ENCODE measurements at places on chromosomes 12 and 14. TPM values are rescaled to one million over a fixed set of nuclear protein-coding genes. Genes with fewer than 3 reads are reported as not detected.

DNA sequence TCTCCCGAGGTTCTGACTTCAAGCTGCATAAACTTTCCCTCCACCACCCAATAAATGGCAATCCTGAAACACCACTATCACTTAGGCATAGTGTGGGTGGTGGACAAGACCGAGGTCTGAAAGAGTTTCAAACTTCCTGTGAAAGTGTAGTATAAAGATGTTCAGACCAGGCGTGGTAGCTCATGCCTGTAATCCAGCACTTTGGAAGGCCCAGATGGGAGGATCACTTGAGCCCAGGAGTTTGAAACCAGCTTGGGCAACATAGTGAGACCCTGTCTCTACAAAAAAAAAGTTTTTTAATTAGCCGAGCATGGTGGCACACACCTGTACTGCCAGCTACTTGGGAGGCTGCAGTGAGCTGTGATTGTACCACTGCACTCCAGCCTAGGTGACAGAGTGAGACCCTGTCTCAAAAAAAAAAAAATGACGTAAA is 61.9 kb downstream of the CCDC92 start:
- H3K36me3 ChIP-seq, result no peaks in the 10 kb centered on the region
- H3K4me1 ChIP-seq, result no peaks in the 10 kb centered on the region
- H3K27me3 ChIP-seq, result no peaks in the 10 kb centered on the region
- no peak for DNase-seq

DNA sequence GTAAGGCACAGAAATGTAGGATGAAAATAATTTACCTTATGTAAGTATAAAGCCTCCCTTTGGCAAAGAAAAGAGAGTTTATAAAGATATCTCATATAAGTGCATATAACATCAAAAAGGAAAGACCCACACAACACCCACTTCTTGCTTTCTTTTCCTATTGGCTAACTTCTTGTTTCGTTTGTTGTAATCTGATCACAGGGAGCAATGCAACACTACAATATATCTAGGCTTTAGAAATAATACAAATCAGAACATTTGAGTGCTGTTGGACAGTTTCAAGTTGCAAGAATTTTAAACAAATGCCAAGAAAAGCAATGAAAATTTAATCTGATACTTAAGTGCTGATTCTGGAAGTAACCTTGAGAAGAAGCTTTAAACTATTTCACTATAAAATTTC is 1.3 kb downstream of the FGD6 start:
- peak overlapping the region; percentile 93 for H3K27ac ChIP-seq
- H3K4me3 ChIP-seq, result peak overlapping the region; percentile 82
- no peaks in the 10 kb centered on the region for H3K36me3 ChIP-seq
- H3K27me3 ChIP-seq, result no peaks in the 10 kb centered on the region

- H3K27ac ChIP-seq, result no peak overlapping the region
- DNase-seq, result no peak
Measured at GRCh38 chr14:27686137-27686536, 1080.5 kb upstream of the FOXG1 start.

DNA sequence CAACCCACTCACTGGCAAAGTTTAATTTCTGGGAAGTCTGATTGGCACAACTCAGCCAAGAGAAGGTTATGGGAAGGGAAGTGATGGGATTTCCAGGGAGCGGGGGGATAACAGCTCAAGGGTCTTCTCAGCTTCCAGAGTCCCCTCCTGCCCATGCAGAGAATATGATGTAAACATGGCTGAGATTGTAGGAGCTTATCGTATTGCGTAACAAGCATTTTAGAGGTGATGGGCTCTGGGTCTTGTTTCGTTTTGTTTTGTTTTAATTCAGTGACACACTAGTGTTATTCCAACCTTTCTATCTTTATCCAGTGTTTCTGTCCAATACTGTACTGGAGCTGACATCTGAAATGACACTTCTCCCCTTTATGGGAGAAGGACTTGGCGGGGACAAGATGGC is 762.1 kb upstream of the TMEM132C start:
- DNase-seq, result no peak
- H3K36me3 ChIP-seq, result no peaks in the 10 kb centered on the region
- H3K27me3 ChIP-seq, result no peaks in the 10 kb centered on the region
- H3K4me3 ChIP-seq, result no peak overlapping the region

DNA sequence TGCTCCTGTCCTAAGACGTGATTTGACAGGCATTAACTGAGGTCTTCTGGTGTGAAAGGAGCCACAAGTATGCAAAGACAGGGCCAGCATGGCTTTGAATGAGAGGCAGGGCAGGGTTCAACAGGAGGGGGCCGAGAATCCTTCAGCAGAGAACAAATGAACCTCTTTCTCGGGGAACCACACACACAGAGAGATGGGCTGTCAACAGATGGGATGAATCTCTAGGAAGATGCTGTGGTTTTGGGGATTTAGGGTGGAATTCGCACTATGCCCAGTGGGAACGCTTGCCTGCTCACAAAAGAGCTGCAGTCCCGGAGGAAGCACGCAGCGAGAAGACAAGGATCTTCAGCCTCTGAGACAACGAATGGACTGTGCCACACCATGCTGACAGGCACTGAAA is 513.4 kb downstream of the GLT1D1 start:
- no peak for DNase-seq
- H3K4me1 ChIP-seq, result no peaks in the 10 kb centered on the region
- no peaks in the 10 kb centered on the region for H3K36me3 ChIP-seq

- no peak overlapping the region for H3K4me3 ChIP-seq
- peaks cover 6% of the 10 kb centered on the region for H3K27me3 ChIP-seq
Measured at GRCh38 chr14:93946104-93946503, 19.0 kb downstream of the FAM181A start.

- H3K4me1 ChIP-seq, result peaks cover 3% of the 10 kb centered on the region
- no peaks in the 10 kb centered on the region for H3K36me3 ChIP-seq
- no peaks in the 10 kb centered on the region for H3K27me3 ChIP-seq
- H3K4me3 ChIP-seq, result no peak overlapping the region
- no peak overlapping the region for H3K27ac ChIP-seq
Measured at GRCh38 chr14:56102941-56103340, 15.3 kb upstream of the PELI2 start.

The TMEM229B gene
- 7.7 TPM for total RNA-seq

- H3K36me3 ChIP-seq, result no peaks in the 10 kb centered on the region
- H3K4me1 ChIP-seq, result no peaks in the 10 kb centered on the region
- H3K27ac ChIP-seq, result no peak overlapping the region
- H3K4me3 ChIP-seq, result no peak overlapping the region
- no peaks in the 10 kb centered on the region for H3K27me3 ChIP-seq
Measured at GRCh38 chr14:71918955-71919354, 13.3 kb upstream of the RGS6 start.

GRCh38 chr12:101592921-101593320 is 1.9 kb upstream of the MYBPC1 start:
- DNase-seq, result no peak
- no peaks in the 10 kb centered on the region for H3K27me3 ChIP-seq
- no peaks in the 10 kb centered on the region for H3K4me1 ChIP-seq
- H3K36me3 ChIP-seq, result no peaks in the 10 kb centered on the region
- no peak overlapping the region for H3K27ac ChIP-seq
